ENCODE measurements at places on chromosomes 5 and 9. TPM values are rescaled to one million over a fixed set of nuclear protein-coding genes. Genes with fewer than 3 reads are reported as not detected.

DNA sequence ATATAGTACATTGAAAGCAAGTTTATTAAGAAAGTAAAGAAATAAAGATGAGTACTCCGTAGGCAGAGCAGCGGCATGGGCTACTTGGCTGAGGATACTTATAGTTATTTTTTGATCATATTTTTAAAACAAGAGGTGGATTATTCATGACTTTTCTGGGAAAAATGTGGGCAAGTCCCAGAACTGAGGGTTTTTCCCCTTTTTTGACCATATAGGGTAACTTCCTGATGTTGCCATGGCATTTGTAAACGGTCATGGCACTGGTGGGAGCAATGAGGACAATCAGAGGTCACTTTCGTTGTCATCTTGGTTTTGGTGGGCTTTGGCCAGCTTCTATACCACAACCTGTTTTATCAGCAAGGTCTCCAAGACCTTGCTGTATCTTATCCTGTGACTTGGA, 5.2 kb upstream of the BASP1 start:
- no peak for DNase-seq

Gene OR1B1
- total RNA-seq = 1.4 TPM

DNA sequence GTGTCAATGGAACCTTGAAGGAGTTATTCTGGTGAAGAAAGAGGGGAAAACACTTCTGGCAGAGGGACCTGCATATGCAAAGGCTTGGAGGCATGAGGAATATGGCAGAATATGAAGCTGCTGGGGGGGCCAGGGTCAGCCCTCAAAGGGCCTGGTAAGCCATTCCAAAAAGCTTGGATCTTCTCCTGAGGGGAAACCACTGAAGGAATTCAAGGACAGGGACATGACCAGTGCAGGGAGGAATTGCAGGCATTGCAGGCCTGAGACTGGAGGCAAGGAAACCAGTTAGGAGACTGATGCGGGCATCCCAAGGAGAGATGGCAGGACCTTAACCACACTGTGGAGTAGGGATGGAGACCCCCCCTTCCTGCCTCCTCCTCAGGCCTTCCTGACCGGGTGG, 21.4 kb downstream of the ENHO start:
- no peak for DNase-seq

Gene MUSK
- 12.7 TPM for total RNA-seq

DNA sequence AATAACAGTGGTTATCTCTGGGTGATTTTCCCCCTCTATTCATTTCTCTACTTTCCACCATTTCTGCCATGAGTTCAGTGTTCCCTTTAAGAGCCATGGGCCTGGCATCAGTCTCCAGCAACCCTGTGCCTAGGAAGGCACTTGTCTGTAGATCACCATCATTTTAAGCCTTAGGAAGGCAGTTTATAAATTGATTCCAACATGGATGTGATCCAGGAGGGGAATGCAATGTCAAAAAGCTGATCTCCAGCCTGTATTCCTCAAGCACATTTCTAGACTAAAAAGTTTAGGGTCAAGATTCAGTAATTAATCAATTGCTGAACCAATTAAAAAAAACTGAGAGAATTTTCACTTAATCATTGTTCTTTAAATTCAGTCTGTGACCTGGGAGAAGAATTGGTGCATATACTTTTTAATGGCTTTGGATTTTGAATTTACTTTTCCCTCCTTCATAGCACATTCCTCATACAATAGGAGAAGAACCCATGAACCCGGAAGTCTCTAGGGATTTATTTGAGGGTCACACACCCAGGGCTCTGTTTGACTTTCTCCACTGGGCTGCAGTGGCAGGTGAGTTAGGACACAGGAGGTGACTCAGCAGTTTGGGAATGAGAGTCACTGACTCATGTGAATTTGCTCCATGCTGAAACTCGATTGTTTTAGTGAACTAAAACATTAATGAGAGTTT, 6.1 kb upstream of the ERMP1 start:
- DNase-seq = peak; percentile 52

DNA sequence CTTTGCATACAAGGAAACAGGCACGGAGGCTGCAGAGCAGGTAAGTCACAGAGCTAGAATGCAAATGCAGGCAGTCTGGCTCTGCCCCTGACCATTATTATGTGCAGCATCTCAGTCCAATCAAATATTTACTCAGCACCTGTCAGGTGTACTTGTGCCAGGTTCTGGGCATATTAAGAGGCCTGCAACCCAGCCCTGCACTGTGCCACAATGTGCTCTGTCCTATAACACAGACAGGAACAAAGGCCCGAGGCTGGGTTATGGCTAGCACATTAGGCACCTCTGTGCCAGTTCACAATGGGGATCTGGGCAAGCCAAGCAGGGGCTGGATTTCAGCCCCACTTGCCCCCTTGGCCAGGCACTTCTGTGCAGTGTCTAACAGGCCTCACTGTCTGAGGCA, 14.0 kb downstream of the ARL15 start:
- DNase-seq = no peak

- no peak for DNase-seq
These were observed 652.9 kb downstream of the ELAVL2 start for GRCh38 chr9:23172979-23173637.

Gene OTP
- not detected for total RNA-seq

DNA sequence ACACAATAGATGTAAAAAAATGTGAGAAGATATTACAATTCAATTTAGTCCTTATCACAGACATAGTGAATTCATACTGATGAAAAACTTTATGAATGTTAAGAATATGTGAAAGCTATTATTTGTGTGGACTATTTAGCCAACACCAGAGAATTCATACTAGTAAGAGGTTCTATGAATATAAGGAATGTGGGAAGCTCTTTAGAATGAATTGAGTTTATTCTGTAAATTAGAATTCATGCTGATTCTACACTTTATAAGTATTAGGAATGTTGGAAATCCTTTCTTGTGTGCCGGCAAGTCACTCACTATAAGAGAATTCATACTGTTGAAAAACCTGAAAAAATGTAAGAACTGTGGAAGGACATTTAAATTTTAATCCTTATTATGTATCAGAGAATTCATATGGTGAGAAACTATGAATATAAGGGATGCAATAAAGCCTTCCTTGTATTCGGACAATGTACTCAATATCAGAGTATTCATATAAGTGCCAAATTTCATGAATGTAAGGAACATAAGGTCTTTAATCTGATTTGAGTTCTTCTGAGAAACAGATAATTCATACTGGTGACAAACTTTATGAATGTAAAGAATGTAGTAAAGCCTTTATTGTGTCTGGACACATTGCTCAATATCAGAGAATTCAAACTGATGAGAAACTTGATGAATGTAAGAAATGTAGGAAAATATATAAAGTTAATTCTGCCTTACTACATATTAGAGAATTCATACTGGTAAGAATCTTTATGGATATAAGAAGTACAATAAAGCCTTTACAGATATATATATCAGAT, 21.6 kb upstream of the PCDHA1 start:
- no peak for DNase-seq

DNA sequence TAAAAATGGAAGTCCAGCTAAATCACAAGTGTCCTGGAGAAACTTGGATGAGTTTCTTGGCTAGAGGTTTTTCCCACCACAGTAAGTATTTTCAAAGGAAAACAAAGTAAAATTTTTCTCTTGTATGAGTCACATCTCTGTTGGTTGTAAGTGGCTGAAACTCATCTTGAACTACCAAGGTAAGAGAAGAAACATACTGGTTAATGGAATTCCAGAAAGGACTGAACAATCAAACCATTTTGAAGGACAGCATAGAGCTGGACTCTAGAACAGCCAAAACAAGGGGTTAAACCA, 102.8 kb upstream of the CDKN2B start:
- DNase-seq = no peak

Gene BTNL3
- 7.4 TPM for total RNA-seq

- DNase-seq = no peak
These were observed 215.7 kb downstream of the PAX5 start for GRCh38 chr9:36818242-36818938.

DNA sequence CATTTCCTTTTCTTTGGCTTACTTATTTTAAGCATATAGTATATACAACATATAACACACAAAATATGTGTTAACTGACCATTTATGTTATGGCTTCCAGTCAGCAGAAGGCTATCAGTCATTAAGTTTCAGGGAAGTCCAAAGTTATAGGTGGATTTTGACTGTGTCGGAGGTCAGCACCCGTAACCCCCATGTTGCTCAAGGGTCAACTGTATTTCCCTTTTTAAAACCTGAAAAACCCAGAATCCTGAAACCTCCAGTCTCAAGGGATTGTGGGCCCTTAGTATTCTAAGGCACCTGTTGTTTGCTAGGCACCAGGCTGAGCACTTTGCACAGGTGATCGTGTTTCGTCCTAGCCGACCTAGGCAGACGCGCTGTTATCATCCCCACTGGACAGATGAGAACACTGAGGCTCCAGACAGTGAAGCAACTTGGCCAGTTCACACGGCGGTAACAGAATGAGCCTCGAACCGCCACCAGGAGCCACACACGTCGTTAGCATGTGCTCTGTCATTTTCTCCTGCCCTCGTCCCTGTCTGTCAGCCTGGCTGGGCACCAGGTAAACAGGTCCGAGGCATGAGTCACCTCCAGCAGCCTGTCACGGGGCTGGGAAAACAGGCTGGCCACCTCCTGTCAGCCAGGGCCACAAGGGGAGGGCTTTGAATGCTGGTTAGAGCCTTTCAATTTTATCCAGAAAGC, 39.9 kb downstream of the DUSP1 start:
- no peak for DNase-seq

GRCh38 chr9:100933656-100934055, 94.9 kb upstream of the PLPPR1 start:
- DNase-seq = no peak

GRCh38 chr5:9094582-9094981, 451.3 kb downstream of the SEMA5A start:
- no peak for DNase-seq

DNA sequence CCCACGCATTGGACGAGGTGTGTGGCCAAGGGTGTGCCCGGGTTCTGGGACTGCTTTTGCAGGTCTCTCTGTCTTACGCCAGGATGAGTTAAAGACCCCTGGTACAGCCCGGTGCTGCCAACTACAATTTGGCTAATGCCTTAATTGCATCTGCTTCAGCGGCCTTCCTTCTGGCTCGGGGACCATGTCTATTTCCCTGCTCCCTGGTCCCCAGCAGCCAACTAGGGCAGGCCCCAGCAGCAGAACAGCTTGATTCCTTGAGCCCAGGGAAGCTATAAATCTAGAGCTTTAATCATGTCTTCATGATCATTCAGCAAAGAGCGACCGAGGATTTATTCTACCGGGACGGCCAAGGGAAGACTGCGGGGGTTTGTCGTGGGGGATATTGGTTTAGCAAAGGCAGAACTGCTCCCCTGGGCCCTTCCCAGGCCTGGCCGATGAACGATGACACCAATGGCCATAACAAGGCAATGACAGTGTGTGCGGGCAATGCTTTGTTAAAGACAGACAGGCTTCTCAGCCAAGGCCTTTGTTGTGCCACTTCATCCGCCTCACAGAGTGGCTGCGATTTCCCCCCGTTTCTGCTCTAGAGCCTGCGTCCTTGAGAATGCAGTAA, 51.4 kb downstream of the CFAP77 start:
- no peak for DNase-seq

DNA sequence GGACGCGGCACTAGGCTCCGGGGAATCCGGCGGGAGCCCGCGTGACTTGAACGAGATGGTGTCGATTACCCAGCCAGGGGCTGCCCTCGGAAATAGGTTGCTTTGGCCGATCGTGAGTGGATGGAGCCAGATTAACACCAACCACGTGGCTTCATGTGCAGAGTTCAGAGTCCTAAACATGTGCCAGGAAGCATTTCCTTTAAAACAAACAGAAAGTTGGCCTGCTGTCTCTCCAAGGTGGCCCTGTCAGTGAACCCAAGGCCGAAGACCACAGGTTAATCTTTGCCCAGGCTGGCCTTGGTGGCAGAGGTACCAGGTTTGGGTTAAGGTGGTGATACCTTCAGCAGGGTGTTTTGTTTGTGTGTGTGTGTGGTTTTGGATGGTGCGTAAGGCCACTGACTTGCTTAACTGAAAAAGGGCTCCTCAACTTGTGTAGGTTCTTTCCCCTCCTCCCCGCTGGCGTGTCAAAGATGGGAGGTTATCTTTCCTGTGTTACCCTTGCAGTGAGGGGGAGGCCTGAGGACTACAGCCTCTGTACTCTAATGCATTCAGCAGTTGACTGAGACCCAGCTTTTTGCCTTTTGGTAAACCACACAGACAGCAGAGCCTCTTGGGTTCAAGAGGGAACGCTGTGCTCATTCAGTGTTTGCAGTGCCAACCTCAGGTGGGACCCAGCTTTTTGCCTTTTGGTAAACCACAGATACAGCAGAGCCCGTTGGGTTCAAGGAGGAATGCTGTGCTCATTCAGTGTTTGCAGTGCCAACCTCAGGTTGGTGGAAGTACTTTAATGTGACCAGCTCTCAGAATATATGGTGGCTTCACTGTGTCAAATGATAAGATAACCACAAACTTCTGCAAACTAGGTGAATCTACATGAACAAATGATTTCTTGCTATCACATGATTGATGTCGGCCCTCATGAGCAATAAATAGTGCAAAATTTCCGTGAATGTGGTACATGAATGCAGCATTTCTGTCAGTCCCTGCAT, 1.4 kb downstream of the IQGAP2 start:
- peak; percentile 88 for DNase-seq

GRCh38 chr9:38274800-38275199, 117.7 kb upstream of the ALDH1B1 start:
- DNase-seq = no peak

DNA sequence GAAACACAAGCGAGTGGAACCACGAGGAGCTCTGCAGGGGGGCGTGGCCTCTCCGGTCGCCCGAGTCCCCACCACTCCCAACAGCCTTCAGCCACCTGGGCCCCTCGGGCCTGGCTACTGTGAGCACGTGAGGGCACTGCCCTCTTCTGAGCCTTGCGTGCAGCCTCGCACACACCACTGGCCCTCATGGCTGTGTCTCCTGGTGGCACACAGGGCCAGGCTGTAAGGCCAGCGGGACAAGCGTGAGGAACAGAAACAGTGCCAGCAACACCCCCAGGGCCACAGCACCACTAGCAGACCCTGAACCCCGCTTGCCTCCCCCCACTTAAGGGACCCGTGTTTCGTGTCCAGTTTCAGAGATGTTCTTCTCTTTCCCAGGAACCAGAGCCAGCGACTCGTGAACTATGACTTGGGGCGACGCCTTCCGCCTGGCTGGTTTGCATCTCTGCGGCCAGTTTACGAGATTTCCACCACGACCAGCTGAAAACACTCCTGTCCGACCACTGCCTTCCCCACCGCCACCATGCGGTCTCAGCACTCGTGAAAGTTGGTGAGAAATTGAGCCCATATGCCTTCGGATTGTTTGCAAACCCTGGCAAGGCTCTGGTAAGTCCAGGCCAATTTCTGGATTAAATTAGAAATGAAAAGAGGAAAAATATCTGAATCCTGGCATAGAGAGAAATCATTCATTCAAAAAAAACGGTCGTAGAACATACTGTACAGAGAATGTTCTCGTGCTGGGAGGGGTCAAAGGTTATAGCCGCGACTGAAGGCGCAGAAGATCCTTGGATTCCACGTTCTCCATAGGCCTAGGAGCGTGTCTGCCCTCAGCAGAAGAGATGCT, 135.6 kb downstream of the ZNF354C start:
- DNase-seq = peak; percentile 30

Gene CCDC192
- not detected for total RNA-seq

Gene GPR21
- 1.9 TPM for total RNA-seq

GRCh38 chr5:147169901-147170300, 64.9 kb upstream of the STK32A start:
- DNase-seq = no peak

GRCh38 chr9:12775679-12776512, 1.1 kb downstream of the LURAP1L start:
- no peak for DNase-seq
